AG08395 (cell line): ENCODE measurements at places on chromosomes 2 and 18.

GRCh38 chr2:73946215-73946614 is 19.5 kb downstream of the DGUOK start:
- DNase-seq, result no peak

DNA sequence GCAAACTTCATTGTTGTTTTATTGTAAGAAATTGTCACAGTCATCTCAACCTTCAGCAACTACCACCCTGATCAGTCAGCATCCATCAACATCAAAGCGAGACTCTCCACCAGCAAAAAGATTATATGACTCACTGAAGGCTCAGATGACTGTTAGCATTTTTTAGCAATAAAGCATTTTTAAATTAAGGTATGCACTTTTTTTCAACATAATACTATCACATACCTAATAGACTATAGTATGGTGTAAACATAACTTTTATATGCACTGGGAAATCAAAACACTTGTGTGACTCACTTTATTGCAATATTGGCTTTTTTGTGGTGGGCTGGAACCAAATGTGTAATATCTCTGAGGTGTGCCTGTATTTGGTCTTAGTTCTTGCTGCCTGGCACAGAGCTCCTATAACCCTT is 15.6 kb downstream of the SCN1A start:
- DNase-seq, result no peak

GRCh38 chr18:49849331-49850217 is 36.2 kb upstream of the ACAA2 start:
- peak; percentile 88 for DNase-seq

DNA sequence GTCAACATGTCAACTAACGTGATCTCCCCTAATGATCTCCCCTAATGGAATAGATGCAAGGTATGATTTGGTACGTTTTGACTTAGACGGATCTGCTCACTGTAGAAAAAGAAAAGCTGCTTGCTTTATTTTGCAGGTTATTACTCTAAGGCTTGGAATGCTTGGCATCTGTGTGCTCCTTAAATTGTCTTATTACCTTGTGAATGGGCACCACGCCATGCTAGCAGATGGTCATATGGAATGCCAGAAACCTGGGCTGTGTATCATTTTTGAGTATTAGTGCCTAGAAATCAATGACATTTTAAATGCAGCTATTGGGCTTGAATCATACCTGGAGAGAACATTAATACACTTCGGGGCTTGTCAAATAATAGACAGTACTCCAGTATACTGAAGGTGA is 16.5 kb upstream of the FIGN start:
- no peak for DNase-seq

- DNase-seq, result no peak
Observed at GRCh38 chr2:205405194-205405593, 277.1 kb upstream of the NRP2 start.

- DNase-seq, result no peak
Observed at GRCh38 chr2:20197192-20197591, 27.7 kb downstream of the SDC1 start.

- no peak for DNase-seq
Observed at GRCh38 chr18:22250591-22250996, 81.2 kb downstream of the GATA6 start.

- no peak for DNase-seq
Observed at GRCh38 chr2:35293261-35293660, 1062.3 kb upstream of the CRIM1 start.

- DNase-seq, result no peak
Observed at GRCh38 chr2:103875131-103875530, 978.8 kb upstream of the POU3F3 start.

DNA sequence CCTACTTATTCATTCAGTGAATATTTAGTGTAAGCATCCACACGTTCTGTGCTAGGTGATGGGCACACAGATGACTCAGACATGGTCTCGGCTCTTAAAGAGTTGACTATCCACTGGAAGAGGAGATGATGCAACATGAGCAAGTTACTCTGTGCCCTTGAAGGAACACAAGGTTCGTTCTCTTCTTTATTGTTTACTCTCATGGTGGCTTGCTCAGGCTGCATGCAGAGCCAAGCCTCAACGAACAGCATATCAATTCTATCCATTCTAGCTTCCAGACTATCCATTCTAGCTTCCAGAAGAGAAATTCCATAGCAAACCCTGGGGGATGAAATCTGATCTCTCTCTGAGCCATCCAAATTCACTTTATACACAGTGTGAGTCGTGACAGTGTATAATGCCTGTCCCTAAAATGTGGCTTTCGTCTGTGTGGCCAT is 68.1 kb upstream of the CTAGE1 start:
- peak; percentile 33 for DNase-seq

- no peak for DNase-seq
Observed at GRCh38 chr2:25936889-25937545, 45.3 kb downstream of the KIF3C start.

GRCh38 chr18:74499633-74500032 is 3.5 kb downstream of the CNDP2 start:
- DNase-seq, result peak; percentile 19

DNA sequence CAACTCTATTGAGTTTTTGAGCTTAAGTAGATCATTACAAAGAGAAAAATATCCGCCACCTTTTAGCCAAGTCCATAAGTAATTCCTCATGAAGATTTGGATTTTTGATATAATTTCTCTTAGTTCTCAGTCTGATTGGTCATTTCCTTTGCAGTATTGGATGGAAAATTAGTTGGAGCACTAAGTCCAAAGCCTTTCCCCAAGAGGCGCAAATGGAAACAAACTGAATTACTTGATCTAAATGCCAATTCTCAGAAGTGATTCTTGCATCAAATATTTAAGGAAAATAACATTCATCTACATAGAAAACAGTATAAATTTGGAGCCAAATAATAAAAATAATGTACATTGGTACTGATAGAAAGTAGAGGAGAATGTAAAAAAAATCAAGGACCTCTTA is 115.6 kb downstream of the CACNB4 start:
- no peak for DNase-seq

GRCh38 chr18:35110059-35110458 is 68.8 kb downstream of the MAPRE2 start:
- no peak for DNase-seq

DNA sequence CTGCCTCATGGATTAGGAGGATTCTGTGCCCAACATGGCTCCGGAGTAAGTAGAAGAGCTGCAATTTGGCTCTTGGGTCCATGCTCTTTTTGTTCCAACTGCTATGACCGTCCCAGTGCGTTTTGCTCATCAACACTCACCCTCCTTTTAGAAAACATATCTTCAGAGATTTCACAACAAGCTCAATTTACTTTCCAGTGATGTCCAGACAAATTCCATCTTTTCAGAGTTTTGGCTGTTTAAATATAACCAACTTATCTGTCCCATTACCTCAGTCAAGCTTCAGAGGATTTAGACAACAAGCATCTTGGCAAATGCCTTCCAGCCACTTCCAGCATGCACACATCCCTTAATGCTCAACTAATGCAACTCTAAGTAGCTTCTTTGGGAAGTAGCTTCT is 6.9 kb upstream of the SLC14A2 start:
- DNase-seq, result no peak

- DNase-seq, result no peak
Observed at GRCh38 chr18:76670564-76671288, 151.6 kb upstream of the ZNF236 start.

DNA sequence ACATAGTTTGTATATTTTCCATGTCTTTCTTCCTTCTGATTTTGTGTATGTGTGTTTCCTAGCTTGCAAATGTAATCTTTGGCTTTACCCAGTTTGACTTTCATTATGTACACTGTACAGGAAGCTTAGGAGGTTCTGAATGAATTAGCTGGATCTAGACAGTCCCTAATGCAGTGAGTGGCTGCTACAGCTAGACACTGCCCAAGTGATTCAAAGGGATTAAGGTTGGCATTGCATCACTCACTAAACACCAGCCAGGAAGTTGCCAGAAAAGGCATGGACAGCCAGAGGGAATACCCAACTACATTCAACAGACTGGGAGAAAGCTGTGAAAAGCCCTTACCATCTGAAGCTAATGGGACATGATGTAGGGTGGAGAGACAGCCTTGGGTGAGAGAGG is 316.0 kb upstream of the MEX3C start:
- DNase-seq, result no peak

GRCh38 chr18:6731222-6731596 is 1.7 kb downstream of the ARHGAP28 start:
- peak; percentile 41 for DNase-seq

- no peak for DNase-seq
Observed at GRCh38 chr2:237623428-237624403, 3.7 kb upstream of the LRRFIP1 start.

- DNase-seq, result no peak
Observed at GRCh38 chr2:54577035-54577434, 120.9 kb downstream of the SPTBN1 start.

DNA sequence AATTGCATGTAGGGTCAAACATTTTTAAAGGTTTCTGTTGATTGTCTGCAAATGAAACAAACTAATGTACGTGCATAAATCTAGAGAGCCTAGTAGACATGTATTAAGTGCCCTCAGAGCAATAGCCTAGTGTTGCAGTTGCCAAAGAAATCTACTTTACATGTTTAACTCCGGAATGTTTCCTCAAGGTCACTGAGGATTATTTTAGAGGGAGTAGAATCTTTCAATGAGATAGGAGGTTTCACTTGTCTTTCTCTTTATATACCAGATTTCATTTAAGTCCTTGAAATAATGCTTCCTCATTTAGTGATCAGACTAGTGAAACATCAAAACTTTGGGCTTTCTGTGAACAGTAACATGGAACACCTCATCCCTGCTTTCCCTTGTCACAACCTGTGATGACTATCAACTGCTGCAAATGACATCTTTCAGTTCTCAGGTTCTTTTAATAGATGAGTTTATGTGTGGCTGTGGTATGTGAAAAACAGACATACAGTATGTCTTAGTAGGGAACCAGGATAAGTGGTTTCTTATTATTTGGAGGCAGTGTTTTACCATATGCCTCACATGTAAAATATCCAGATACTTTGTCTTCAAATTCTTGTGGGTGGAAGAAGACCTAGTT is 5.5 kb downstream of the UBE2E3 start:
- DNase-seq, result no peak

- DNase-seq, result no peak
Observed at GRCh38 chr2:38415728-38416291, 38.7 kb upstream of the ATL2 start.

- peak; percentile 2 for DNase-seq
Observed at GRCh38 chr2:35410431-35411061, 945.0 kb upstream of the CRIM1 start.

- DNase-seq, result peak; percentile 26
Observed at GRCh38 chr2:109009920-109010610, 21.0 kb upstream of the EDAR start.

DNA sequence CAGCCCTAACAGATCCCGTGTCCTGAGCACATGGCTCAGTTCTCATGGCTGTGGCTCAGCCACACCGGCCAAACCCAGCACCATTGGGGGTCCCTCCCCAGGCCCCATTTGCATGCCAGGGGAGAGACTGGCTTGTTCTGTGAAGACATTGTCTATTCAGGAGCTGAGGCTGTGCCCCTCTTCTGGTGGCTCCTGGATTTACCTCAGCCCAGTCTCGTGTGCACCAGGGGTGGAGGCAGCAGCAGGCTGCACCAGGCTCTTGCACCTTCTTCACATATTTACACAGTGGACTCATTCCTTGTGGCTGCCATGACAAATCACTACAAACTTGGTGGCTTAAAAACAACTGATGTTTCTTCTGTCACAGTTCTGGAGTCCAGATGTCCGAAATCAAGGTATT is 92.4 kb upstream of the ITGA6 start:
- DNase-seq, result no peak

GRCh38 chr2:47070920-47071824 is 83.9 kb downstream of the STPG4 start:
- DNase-seq, result no peak

- DNase-seq, result no peak
Observed at GRCh38 chr2:227826019-227826521, 12.4 kb downstream of the CCL20 start.

GRCh38 chr2:120736624-120737339 is 1.1 kb downstream of the GLI2 start:
- DNase-seq, result peak; percentile 65

DNA sequence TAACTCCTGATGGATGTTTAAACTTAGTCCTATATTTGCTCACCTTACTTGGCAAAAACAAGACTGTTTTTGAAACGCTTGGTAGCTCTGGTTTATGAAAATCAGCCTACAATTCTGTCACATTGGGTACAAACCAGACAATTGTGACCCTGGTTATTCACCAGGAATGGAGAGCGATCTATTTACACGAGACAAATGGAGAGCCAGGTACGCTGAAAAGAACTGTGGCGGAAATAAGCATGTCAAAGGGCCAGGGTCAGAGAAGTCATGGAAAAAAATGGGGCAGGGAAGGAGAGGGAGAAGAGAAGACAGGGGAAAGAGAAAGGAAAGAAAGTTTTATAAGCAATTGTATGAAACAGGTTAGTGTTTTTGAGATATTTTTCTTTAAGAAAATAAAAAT is 119.5 kb upstream of the ZFP36L2 start:
- no peak for DNase-seq

GRCh38 chr2:23286758-23287704 is 97.9 kb upstream of the KLHL29 start:
- DNase-seq, result peak; percentile 60

- no peak for DNase-seq
Observed at GRCh38 chr18:75003039-75003438, 205.9 kb downstream of the PTGR3 start.

- DNase-seq, result no peak
Observed at GRCh38 chr2:201144101-201145051, 28.4 kb downstream of the CFLAR start.

- DNase-seq, result no peak
Observed at GRCh38 chr18:23166891-23167541, 31.7 kb downstream of the CABLES1 start.

DNA sequence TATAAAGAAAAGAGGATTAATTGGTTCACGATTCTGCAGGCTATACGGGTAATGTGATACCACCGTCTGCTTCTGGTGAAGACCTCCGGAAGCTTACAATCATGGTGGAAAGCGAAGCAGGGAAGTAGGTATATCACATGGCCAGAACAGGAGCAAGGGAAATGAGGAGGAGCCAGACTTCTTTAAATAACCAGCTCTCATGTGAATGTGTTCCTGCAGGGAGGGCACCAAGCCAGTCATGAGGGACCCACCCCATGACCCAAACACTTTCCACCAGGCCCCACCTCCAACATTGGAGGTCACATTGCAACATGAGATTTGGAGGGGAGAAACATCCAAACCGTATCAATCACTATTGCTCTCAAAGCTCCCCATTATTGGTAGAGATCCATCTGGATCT is 61.8 kb downstream of the EFEMP1 start:
- no peak for DNase-seq

- no peak for DNase-seq
Observed at GRCh38 chr2:54318821-54319220, 62.8 kb upstream of the TSPYL6 start.

- DNase-seq, result no peak
Observed at GRCh38 chr2:176574484-176575236, 305.4 kb downstream of the MTX2 start.

DNA sequence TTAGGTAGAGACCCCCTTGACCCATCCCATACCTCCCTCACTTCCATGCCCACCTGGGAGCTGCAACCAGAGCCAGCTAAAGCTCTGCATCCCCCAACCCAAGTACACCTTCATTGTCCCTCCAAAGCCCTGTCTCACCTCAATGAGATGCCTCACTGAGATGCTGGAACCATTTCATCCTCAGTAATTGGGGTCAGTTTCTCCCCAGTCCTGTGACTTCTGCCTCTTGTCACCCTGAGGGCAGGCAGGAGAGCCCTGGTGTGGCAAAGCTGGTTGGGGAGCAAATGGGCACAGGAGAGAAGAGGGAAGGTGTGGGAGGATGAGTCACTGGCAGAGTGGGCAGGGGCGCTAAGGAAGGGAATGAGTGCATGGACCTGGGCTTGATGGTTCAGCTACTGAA is 27.9 kb upstream of the NT5DC4 start:
- no peak for DNase-seq
